ENCODE measurements at places on chromosomes 1 and 21.

- DNase-seq = no peak
Measured at GRCh38 chr1:27006683-27007082, 6.0 kb downstream of the TENT5B start.

DNA sequence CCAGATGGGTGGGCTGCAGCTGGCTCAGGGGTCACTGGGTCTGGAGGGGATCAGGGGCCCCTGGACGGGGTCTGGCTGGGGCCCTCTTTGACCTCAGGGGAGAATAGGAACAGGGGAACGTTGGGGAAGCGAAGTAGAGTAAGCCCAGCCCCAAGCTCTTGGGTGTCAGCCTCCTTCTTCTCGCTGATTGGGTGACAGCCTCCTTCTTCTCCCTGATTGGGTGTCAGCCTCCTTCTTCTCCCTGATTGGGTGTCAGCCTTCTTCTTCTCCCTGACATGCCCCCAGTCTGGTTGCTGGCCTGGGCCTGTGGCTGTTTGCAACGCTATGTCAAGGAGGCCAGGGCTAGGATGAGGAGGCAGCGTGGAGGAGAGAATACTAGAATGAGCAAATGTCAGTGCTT, 76.7 kb upstream of the CASZ1 start:
- no peak for DNase-seq

DNA sequence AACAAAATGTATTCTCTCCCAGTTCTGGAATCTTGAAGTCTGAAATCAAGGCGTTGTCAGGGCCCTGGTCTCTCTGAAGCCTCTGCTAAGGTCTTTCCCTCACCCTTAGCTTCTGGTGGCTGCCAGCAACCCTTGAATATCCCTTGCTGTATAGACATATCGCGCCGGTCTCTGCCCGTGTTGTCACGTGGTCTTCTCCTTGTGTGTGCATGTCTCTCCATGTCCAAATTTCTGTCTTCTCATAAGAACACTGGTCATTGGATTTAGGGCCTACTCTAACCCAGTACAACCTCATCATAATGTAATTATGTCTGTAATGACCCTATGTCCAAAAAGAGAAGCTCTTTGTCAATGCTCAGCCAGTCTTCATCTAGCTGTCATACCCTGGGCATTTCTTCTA, 85.7 kb upstream of the ETS2 start:
- DNase-seq = no peak

- DNase-seq = no peak
Measured at GRCh38 chr1:172760121-172760520, 101.2 kb downstream of the FASLG start.

- DNase-seq = peak; percentile 72
Measured at GRCh38 chr1:91803847-91804545, 82.0 kb downstream of the TGFBR3 start.

GRCh38 chr1:69733061-69733460, 165.3 kb downstream of the LRRC7 start:
- no peak for DNase-seq

GRCh38 chr21:42705346-42705745, 51.9 kb downstream of the PDE9A start:
- no peak for DNase-seq

DNA sequence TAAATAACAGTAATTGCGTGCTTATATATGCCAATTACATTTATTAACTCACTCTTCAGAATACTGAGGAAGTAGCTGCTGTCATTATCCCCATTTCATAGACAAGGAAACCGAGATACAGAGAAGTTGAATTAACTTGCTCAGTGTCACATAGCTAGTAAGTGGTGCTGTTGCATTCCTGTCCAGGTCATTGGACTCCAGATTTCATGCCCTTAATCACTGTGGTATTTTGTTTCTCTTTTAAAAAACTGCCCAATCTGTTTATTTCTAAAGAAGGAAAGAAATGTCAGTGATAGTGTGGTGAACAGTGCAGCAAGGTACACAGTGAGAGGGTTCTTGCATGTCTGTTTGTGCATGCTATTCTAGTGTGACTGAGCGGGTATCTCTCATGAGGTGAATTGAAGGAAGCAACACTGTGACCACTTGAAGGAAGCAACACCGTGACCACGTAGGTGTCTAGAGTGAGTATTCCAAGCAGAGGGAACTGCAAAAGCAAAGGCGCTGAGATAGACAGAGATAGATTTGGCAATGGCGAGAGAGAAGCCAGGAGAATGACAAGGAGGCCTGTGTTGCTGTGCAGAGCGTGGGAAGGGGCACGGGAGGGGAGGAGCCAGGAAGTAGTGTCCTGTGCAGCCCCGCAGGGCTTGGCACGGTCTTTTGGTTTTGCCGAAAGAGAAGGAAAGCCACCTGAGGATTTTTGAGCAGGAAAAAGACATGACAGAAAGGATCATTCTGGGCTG, 95.9 kb downstream of the CAMTA1 start:
- no peak for DNase-seq

DNA sequence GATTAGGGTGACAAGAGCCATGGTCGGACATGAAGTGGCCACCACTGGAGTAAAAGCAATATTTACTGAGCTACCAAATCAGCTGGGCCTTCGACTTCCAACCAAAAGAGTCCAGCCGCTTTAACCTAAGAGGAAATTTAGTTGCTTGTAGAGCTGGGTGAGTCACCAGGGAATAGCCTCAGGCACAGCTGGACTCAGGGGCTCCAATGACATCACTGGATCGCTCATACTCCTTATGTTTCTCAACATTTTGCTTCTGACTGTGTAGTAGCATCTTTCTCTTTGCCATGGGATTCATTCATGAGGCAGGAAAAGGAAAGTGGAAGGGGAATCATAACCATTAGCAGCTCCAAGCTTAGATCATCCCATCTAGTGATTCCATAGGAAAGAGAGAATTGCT, 664.4 kb downstream of the MATN1 start:
- DNase-seq = no peak

- no peak for DNase-seq
Measured at GRCh38 chr1:6358757-6359201, 34.8 kb downstream of the ACOT7 start.

DNA sequence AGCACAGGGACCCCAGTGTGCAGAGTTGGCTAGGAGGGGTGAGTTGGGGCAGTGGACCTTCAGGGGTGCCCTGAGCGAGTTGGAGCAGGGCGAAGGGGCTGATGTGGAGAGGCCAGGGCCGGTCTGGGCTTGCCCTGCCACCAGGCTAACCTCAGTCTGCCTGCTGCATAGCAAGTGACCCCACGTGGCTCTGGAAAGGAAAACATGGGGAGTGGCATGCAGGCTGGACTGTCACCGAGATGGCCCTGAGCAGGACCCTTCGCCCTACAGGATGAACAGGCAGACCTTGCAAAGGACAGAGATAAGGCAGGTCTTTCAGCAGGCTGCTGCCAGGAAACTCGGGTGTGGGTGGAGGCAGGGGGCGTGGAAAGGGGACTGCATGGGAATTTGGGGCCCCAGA, 51.5 kb downstream of the FOXO6 start:
- no peak for DNase-seq

DNA sequence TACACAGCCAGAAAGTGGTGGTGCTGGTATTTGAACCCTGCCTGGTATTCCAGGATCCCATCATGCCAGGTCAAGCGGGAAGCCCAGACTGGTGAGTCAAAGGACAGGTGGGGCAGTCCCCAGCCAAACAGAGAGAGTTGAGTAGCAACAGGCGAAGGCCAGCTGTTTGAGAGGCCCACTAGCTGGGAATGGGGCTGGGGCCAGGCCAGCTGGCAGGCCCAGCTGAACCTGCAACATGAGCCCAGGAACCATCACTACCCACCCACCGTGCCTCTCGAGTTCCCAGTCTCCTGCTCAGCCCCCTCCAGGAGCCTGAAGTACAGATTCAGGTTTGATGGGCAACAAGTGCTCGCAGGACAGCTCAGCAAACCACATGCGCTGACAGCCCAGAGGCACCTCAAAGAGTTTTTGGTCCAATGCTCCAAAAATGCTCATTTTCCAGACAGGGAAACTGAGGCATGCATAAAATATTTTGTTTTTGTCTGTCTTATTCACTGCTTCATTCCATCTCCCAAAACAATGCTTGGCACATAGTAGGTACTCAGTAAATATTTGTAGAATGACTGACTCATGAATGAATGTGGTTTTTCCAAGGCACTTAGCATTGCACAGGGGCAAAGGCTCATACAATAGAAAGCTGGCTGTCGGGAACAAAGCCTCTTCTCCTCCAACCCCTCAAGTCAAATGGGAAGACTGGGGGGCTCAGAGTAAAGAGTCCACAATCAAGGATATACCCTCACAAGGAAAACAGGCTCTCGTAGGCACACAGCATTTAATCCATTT, 42.5 kb upstream of the CLIC4 start:
- DNase-seq = no peak

GRCh38 chr21:34889676-34890469, 159.2 kb downstream of the RUNX1 start:
- peak; percentile 82 for DNase-seq

DNA sequence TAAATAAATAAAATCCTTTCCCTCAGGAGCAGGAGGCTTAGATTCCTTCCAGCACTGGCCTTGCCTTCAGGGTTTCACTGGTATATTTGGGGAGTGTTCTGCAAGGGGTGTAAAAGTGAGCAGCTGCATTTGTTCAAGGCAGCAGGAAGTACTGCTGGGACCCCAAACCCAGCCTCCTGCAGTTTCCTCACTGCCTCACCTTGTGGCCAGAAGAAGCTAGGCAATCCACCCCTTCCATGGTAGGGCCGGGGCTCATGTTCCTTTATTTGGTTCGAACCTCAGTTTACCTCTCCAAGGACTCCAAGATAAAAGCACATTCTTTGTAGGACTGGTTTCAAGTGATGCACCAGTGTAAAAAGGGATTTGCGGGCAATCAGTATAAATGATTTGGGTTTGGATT, 21.0 kb upstream of the CFAP126 start:
- DNase-seq = no peak

DNA sequence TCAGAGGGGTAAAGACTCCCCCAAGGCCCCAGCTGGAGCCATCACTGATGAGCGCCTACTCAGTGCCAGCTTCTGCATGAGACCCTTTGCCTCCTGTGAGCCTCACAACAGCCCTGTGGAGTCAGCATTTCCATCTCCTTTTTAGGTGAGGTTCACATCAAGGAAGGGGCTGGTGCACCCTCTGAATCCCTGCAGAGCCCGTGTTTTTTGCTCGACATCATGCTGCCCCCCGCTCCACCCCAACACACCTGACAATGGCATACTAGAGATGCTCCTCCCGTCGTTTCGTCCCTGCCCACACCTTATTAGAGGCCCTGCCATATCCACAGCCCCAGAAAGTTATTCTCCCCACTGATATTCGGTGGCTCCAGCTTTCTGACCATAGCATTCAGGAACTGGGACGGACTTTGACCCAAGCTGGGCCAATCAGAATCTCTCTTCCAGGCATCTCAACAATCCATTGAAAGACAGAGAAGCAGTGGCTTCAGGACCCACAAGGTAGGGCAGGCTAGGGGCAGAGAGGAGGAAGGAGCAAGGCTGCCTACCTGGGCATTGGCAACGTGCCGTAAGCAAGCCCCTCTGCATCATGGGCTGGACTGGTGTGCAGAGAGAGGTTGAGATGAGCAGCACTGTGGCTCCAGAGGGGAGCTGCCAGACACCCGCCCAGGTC, 32.7 kb downstream of the EPHA10 start:
- DNase-seq = no peak

DNA sequence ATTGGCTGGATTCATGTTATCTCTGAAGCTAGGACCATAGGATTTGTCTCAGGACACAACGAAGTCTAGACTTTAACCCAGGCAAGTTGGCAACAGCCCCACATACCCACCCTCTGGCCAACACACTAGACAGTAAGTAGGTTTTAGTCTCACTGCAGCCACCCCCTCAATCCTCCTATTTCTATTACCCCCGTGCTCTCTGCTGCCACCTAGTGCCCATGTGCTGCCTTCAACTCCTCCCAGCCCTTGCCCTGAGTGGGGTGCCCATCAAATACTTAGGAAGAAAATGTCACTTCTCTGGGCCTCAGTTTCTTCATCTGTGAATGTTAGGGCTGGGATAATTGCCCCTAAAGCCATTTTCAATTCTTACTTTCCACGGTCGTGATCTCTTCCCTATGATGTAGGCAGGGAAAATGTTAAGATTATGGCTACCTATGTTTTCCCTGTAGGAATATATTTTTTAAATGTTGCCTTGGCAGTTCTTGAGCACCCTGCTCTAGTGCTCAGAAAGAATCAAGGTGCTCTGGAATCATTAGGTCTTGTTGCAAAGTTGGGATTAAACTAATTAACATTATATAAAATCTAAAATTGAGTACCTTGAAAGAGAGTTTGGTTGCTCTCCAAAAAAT, 213.0 kb downstream of the LMX1A start:
- DNase-seq = peak; percentile 40

GRCh38 chr1:94623560-94624148, 82.1 kb upstream of the F3 start:
- no peak for DNase-seq

- no peak for DNase-seq
Measured at GRCh38 chr1:7456722-7457082, 314.4 kb upstream of the VAMP3 start.

DNA sequence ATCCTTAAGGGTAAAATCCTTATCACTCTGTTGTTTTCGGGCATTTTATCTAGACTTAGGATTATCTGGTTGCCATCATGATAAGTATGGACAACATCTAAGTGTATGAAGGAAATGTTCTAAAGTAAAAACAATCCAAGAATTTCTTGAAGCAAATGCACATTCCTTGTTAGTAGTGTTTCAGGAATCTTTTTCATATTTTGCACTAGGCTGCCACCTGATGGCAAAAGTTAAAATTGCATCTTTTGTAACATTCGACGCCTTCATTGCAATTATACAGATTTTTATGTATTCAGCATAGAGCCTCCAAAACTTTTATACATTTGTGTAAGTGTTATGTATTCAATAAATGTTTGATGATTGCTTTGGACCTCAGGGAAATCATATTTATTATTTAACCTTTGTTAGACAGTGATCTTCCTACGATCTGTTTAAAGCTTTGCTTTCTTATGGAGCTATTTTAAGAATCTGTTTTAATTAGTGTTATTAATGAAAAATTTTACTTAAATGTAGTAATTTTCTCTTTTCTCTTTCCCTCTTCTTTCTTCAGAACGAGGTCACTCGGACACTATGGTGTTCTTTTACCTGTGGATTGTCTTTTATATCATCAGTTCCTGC, 49.4 kb upstream of the KIAA1614 start:
- DNase-seq = peak; percentile 26

All from stimulated activated CD4-positive, alpha-beta T cell treated with anti-CD3 and anti-CD28 coated beads, Interleukin-2, amount 100 ng/mL, for 24 hours (primary cell).